Fibroblast of the aortic adventitia (primary cell): ENCODE measurements at places on chromosomes 3 and 15. TPM values are rescaled to one million over a fixed set of nuclear protein-coding genes. Genes with fewer than 3 reads are reported as not detected.

The IGDCC3 gene
- total RNA-seq: 0.25 TPM in 1 of 2 replicates, not detected in the other

The DAPK2 gene
- total RNA-seq: 3.7 and 4.2 TPM in 2 replicates

GRCh38 chr3:126153695-126154360, 26.6 kb downstream of the ALDH1L1 start:
- no peak for DNase-seq

DNA sequence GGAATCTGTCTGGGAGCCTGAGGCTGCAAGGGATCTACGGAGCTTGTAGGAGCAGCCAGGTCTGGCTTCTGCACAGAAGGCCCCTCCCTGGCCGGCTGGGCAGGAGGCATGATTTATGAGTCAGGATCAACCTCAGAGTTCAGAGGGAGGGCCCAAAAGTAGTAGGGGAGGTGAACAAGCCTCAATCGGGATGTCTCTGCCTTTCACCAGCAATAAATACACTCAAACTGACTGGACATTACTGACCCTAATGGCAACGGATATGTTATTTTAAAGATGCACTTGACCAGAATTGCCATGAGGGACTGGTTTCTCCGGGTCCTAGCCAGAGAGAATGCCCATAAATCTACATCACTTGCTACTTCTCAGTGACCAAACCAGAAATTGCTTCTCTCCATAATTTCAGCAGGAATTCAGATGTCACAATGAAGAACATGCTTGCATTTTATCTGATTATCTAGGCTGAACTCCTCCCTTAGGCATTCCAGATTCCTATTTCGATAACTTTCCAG, 109.6 kb upstream of the LMOD3 start:
- DNase-seq: peak; percentile 32

GRCh38 chr3:38127611-38128302, 9.2 kb downstream of the ACAA1 start:
- no peak for DNase-seq

DNA sequence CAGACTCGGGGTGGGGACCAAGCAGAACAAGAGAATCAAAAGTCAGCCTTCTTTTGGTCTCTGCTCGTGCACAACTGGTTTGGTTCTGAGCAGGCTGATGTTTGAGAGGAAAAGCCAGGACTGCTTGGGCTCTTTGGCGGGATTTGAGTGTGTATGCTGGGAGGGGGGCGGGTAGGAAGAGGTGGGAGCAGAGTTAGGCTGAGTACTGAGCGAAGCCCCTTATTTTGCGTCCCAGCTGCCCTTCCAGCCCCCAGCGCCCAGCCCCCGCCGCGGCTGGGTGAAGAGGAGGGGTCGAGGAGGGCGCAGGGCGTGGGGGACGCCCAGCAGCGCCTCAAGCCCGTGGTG, 153.5 kb upstream of the GOLIM4 start:
- DNase-seq: no peak

DNA sequence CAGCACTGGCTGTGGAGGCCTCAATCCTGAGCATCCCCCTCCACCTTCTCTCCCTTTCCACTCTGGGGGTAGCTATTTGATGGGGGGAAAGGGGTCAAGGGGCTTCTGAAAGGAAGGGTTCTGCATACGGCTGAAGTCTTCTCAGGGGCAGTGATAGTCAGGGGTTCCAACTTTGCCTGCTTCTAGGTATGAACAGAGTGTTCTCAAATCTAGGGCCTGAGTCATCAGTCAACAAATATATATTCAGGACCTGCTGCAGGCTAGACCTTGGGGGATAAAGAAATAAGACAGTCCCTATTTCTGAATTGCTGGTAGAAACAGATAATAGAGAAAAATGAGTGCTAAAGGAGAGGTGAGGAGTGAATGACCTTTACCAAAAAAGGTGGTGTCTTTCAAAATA, 12.8 kb downstream of the RGMA start:
- DNase-seq: no peak

- DNase-seq: peak; percentile 4
Observed at GRCh38 chr15:42018306-42019224, 2.3 kb downstream of the PLA2G4E start.

- DNase-seq: no peak
Observed at GRCh38 chr3:105504440-105504951, 137.8 kb downstream of the ALCAM start.

- DNase-seq: no peak
Observed at GRCh38 chr3:15426579-15427118, 695 bp downstream of the METTL6 start.

- DNase-seq: no peak
Observed at GRCh38 chr3:64992530-64993285, 304.9 kb upstream of the ADAMTS9 start.

DNA sequence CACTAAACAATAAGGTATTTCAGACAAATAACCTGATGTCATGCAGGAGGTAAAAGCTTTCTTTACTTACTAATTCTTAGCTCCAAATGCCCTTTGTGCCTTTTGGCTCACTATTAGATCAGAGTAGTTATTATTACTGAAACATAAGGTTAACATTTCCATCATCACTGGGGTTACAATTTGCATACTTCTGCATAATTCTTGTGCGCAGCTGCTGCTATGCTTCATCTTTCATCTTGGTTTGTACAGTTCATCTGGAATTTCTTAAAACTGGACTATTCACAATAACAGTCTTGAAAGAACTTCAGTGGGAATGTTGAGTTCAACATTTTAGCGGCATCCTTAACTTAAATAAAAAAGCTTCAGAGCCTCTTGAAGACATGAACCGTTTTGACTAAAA, 383.2 kb upstream of the ADAMTS9 start:
- no peak for DNase-seq
